Right kidney (tissue), 9 donors: ENCODE measurements at places on chromosomes 6 and 20.

GRCh38 chr6:130140084-130140483 lies 82.7 kb downstream of the SAMD3 start:
- no peak for DNase-seq

- DNase-seq = no peak
These were observed 246.7 kb downstream of the FOXC1 start for GRCh38 chr6:1856381-1856780.

- DNase-seq = no peak
These were observed 27.6 kb downstream of the ZNF311 start for GRCh38 chr6:28977341-28978132.

- no peak for DNase-seq
These were observed 328.2 kb downstream of the PHF3 start for GRCh38 chr6:63963769-63964315.

GRCh38 chr6:124990988-124991387 lies 28.8 kb downstream of the RNF217 start:
- DNase-seq = no peak

DNA sequence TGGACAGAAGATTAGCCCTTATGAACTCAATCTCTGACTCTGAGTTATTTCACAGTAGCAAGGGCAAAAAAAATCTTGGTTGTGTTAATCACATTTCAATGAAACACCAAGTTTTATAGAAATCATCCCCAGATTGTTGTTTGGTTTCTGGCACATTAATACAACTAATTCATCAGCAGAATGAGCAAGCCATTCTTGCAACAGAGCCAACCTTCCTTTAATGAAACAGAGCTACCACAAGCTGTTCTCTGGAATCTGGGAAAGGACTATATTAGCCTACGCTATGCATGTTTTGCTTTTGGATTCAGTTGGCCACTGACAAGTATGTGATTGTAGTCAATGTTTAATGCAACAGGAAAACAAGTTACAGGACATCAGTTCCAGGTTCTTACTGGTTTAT lies 13.8 kb upstream of the POPDC3 start:
- DNase-seq = no peak

GRCh38 chr6:20126102-20126752 lies 86.0 kb downstream of the MBOAT1 start:
- no peak for DNase-seq

DNA sequence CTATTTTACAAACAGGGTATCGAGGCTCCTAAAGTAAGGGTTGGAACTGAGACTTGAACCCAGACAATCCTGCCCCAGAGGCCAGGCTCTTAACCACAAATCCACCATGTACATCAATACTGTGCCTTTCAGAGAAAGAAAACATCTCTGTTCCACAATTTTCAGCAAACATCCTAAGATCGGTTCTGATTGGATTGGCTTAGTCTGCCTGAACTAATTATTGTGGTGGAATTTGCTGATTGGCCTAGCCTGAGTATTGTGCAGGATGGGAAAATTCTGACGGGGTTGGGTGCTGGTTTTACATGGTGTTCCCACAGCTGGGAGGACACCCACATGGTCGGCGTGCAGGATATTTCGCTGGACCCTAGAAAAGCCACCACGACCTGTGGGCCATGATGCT lies at the start of gene CLPSL1:
TSS of gene CLPSL1 (plus strand) at position 301 of the 400 bp plus-strand sequence. CDS start at position 393, 92 bp downstream.
- no peak for DNase-seq

- no peak for DNase-seq
These were observed 130.4 kb upstream of the PLCB4 start for GRCh38 chr20:8938532-8938931.

DNA sequence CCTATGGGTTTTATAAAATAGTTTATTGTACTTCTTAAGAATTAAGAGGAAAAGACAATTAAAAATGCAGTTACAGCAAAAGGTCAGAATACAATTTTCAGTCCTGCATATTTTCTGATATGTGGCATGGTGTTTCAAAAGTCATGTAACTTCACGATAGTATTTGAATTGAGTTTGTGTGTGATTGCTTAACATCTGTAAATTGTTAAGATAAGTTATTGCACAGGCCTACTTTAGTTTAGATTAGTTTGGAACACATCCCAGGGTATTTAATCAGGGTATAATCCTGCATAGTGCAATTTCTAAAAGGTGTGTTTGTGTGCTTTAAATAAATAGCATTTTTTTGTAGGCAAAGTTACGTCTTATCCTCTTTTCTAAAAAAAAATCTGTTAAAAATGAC lies 289.6 kb downstream of the RIMS1 start:
- no peak for DNase-seq

GRCh38 chr20:63733117-63733516 lies 3.3 kb upstream of the LIME1 start:
- no peak for DNase-seq

DNA sequence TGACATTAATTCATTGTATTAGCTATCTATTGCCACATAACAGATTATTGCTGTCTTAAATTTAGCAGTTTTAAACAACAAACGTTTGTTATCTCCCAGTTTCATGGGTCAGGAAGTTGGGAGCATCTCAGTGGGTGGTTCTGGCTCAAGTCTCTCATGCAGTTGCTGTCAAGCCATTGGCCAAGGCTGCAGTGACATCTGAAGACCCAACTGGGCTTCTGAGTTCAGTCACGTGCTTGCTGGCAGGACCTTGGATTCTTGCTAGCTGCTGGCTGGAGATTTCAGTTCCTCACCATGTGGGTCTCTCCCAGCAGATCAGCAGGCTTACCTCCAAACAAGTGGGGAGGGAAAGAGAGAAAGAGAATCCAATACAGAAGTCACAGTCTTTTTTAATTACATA lies 152.6 kb upstream of the EXOC2 start:
- DNase-seq = no peak

DNA sequence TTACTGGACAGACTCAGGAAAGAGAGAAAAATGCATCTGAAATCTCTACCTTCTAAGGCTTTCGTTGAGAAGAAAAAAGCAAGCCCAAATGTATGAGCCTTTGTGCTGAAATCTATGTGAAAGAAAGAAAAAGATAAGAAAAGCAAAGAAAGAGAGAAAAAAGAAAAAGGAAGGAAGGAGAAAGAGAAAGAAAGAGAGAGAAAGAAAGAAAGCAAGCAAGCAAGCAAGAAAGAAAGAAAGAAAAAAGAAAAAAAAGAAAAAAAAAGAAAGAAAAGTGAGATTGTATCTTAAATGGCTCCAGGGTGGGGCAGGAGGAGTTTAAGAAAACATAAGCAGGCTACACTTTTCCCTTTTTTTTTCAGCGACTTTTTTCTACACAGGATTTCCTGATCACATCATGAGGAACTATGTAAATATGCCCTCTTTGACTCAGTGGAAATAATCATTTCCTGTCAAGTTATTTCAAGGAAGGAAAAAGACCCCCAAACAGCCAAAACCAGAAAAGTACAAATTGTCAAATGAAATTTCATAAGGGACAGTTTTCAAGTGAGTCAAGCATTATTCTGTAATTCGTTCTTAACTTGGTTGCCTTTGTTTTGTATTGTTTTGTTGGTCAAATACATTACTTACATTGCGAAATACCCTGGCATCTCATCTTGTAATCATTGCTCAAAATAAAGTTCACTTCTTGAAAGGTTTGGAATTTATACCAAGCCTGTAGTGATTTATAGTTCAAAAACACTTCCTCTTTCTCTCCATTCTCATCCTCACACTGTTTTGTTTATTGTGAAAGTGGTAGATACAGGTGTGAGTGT lies 79.5 kb upstream of the RNF217 start:
- no peak for DNase-seq

DNA sequence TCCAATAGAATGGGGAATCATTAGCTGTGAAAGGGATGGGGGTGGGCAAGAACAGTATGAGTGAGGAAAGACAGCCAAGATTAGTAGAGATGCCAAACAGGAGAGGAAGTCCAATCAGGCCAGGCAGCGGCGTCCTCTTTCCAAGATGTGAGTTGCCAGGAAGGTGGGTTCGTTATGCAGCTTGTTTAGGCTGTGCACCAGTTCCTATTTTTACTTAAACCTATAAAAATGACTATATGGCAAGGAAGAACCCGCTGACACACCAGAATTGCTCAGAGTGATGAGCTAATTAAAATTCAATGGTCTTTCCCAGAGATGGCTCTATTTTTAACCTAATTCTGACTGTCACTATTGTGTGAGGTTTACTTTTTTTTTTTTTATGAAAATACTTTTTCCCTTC lies 88.2 kb downstream of the SLC22A23 start:
- no peak for DNase-seq

DNA sequence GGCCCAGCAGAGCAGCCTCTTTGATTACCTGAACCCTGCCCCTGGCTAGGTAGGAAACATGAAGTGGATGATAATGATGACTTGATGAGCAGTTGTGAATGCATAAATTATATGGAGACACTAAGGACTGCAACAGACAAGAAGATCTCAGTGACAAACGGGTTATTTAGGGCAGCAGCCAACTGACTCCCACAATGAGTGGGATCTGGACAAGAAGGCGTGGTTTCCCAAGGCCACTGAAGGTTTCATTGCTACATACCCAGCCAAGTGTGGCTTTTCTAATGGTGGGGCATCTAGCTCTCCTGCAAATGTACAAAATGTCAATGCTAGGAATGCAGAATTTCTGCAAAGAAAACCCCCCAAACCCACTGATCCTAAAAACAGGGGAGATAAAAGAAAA lies 29.4 kb downstream of the RING1 start:
- no peak for DNase-seq

- DNase-seq = no peak
These were observed 187.8 kb downstream of the MYLK4 start for GRCh38 chr6:2562721-2563451.

DNA sequence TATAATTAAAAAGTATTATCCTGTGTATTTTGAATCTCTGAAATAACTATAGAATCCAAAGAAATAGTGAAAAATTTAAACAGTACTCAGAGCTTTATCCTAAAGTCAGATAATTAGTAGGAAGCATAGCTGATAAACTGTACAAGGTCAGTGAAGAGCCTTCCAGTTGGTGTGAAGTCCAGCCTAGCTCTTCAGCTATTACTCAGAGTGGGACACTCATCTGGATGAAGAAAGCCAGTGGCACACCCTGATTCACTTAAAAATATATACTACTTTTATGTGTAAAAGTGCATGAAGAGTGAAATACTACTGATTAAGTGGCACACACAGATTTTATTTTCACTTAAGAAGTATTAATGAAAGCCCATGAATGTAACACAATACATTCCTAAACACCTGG lies 3.1 kb downstream of the IFNGR1 start:
- no peak for DNase-seq

DNA sequence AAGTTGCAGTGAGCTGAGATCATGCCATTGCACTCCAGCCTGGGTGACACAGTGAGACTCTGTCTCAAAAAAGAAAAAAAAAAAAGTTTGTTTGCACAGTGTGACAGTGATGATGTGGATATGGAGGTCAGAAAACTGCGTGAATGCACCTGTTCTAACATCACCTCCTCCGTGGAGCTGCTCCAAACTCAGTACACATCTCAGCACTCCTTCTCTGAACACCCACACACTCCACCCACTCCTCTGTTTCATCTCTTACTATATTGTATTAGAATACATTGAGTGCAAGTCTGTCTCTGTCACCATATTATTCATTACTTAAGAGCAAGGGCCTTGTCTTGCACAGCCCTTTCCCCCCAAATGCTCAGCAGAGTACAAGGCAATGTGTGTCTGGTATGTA lies 51.5 kb upstream of the ENPP4 start:
- DNase-seq = no peak

DNA sequence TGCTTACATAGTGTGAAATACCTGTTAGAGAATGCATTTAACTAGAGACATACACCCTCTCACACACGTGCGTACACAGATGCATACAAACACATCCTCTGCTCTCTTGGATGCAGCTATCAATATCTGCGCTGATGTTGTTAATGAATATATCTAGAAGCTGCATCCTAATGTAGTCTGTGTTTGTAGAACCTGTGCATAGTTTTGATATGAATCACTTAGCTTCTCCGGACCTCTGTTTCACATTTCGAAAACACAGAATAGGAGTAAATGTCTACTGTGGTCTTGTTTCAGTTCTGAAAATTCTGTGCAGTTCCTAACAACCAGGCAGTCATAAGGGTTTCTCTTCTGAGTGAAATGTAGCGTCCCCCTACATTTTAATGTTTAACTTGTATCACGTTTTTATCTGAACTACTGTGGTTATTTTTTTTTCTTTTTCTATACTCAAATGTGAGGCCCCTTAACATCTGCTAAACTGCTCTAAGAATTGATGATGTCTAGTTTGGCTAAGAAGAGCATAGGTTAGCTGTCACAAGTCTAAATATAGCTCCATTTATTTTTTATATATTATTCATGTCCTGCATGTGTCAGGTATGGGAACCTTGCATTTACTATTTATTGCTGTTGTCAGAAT lies 254.5 kb downstream of the TMEM242 start:
- no peak for DNase-seq

DNA sequence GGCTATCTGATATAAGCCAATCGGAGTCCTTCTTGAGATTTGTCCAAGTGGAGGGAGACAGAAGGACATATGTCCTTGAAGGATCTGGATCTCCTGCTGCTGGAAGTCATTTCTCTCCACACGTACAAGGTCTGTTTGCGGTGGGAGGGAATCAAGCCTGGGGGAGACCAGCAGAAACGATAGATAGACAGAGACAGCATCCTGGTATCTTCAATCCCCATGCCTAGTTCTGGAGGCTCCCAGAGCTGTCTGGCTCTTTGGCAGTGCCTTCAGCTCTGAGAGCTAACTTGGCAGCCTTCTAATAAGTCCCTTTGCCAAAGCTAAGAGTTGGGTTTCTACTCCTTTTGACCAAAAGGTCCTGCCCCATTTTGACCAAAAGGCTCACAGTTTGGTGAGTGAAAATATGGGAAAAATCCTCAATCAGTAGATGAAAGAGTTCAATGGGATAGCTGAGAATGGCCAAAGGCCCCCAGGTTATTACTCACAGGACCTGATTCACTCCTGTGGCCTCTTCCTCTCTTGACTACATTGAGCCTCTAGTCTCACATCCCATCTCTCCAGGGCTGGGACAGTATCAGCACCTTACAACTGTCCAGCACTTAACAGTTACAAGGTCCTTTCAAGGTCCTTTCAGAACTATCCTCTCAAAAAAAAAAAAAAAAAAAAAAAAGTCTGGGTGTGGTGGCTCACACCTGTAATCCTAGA lies 20.3 kb downstream of the AARS2 start:
- no peak for DNase-seq

GRCh38 chr6:112330879-112331265 lies 16.3 kb upstream of the RFPL4B start:
- no peak for DNase-seq

GRCh38 chr20:17655865-17656479 lies 26.1 kb downstream of the RRBP1 start:
- DNase-seq = no peak

GRCh38 chr6:139820210-139820609 lies 445.8 kb upstream of the CITED2 start:
- DNase-seq = no peak

DNA sequence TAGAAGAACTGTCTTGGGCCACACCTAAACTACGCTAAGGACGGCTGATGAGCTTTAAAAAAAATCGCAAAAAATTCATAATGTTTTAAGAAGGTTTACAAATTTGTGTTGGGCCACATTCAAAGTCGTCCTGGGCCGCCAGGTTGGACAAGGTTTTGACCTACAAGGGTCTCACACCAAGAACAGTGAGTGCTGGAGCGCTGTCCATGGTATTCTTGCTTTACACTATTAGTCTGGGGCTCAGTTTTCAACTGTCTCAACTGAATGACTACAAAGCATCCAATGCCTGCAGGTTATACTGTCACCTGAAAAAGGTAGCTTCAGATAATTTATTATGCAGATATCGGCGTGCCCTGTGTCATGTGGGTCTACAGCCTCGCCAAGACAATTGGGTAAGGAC lies 3.7 kb upstream of the FAXC start:
- DNase-seq = no peak

- no peak for DNase-seq
These were observed 66.0 kb upstream of the CDH4 start for GRCh38 chr20:61185841-61186601.
